Renal pelvis (tissue), 12 donors: ENCODE measurements at places on chromosomes 1 and 21.

DNA sequence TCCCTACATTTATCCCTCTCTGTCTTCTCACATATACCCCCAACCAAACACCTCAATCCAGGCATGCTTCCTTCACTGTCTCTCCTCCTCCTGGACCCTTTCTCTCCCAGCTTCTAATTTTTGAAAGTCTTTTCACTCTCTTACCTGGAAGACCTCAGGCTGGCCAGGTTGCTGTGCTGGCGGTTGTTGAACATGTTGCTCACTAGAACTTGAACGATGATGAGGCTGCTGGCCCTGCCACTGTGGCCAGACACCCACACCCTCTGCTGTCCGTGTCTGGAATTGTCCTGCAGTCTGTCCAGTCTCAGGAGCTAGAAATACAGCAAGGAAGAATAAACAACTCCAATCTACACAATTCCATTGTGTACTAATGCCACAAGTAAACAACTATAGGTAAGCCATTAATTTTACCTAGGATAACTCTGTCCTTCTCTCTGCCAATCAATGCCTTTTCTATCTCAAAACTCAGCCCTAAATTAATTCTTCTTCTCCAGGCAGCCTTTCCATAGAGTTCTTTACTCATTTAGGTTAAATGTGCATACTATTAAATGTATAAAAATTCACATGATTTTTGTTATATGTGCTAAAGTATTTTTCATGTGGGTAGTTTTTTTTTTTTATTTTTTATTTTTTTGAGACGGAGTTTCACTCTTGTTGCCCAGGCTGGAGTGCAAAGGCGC, 5.1 kb upstream of the CTSK start:
- peak; percentile 41 for DNase-seq

DNA sequence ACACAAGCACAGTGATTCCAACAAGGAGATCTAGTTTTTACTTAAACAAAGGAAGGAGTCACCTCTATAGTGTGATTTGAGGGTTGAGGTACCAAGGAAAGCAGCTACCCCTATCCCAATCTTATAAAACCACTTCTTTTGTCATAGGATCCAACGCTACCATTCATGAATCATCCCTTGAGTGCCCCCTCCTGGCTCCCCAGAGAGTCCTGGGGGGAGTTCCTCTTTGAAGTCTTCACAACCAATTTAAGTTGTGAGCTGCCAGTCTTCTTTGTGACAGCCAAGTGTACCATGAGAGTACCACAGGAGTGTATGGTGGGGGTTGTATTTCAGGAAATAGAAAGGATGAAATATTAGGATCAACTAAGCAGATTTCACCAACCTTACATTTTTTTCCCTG, 39.1 kb upstream of the NHLH2 start:
- DNase-seq = no peak

GRCh38 chr1:228209657-228210056, 1.8 kb downstream of the OBSCN start:
- DNase-seq = no peak

DNA sequence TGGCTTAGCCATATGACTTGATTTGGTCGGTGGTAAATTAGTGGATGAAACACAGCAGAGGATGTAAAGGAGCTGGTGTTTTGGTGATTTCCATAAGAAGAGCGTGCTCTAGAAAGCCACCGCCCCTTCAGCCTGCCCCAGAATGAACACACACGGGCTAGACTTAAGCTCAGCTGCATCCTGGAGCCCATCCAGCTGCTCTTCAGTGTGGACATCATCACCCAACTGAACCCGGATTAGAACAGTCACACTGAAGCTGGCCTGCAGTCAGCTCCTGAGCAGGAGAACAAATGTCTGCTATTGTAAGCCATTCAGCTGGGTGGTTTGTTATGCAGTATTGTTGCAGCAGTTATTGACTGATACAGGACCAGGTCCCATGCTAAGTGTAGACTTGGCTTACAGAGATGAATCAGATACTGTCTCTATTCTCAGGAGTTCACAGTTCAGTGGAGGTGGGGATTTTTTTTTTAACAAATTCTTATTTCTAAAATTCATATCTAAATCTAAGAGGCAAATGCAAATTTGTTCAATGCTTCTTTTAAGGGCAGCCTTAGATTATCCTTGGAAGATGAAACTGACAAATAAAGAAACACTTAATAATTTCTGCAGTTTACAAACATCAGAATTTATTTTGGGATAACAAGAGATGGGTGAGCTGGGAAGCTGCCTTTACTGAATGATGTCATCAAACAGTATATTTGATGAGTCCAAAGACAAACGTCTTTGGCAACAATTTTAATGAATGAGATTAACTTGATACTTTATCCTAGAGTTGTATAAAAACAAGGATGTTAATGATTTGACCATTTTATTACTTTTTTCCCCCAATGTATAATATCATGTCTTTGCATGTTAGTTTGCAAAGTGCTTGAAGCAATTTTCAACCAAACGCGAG, 251.2 kb downstream of the TRABD2B start:
- DNase-seq = no peak

GRCh38 chr1:184945029-184945428, 29.3 kb downstream of the NIBAN1 start:
- DNase-seq = no peak

- no peak for DNase-seq
Observed at GRCh38 chr1:11569551-11569950, 84.7 kb downstream of the FBXO2 start.

GRCh38 chr1:19525607-19526545, 40.5 kb upstream of the CAPZB start:
- no peak for DNase-seq

DNA sequence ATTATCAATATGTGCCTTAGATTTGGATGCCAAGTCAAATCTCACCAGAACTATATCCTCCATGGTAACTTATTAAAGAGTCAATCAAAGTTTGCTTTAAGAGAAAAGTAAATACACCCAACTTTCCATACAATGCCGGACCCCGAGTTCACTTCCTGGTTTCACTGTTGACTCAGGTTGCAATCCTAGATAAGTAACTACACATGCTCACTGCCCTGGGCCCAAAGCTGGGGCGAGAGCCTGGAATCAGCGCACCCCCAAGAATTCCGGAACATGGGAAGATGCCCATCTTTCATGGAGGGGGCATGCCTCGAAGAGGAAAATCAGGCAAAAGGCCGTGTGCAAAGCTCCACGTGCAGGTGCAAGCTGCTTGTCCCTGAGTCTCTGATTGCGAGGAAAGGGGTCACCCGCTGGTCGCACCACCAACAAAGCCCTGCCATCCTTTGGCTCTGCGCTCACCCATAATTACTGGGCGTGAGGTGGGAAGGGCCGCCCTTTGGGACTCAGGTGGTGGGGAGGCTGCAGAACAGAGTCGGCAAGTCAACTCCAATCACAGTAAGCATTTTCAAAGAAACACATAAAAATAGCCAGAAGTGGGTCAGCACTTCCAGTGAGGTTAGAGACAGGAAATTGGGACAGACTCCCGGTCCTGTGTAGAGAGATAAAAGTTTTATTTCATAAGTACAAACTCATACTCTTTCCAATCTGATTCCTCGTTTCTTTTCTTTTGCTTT, 167.7 kb downstream of the TOMM20 start:
- no peak for DNase-seq

- DNase-seq = no peak
Observed at GRCh38 chr1:25482211-25482610, 51.5 kb downstream of the MACO1 start.

DNA sequence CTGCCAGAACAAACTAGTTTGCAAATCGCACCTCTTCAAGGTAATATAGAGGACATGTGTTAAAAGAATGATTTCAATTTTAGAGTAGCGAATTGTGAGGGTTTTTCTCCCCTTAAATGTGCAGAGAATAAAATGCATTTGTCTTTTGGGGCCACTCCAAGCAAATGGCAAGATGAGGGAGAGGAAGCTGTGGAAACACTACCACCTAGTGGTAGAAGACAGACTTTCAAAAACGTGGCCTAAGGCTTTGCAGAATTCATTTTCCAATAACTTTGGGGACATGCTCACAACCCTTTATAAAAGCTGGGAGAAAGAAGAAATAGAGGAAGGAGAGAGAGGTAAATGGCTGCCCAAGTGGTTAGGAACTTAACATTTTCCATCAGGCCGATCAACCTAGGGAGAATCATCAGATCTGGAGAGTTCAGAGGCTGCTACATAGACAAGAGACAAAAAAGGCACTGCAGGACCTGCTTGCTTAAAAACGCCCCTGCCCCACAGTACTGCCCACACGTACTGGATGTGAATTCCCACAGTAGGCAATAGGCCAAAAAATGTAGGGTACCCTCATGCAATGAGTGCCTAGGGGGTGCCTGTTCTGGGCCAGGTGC, 15.7 kb upstream of the RCAN1 start:
- DNase-seq = peak; percentile 54

DNA sequence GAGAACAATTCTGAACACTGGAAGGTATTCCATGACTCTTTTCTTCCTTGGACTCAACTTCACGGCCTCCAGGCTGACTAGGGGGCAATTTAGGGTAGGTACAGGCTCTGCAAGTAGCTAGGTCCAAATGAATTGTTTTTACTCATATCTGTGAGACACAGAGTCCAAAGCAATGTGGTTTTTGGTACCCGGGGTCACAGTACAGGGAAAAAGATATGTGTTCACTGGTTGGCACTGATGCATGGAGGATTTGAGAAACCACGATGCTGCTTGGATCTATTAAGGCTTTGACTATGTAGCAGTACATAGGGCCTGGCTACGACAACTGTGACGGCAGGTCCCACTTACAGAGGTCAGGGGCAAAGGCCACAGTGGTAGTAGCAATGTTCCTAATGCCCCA, 200.6 kb downstream of the DUSP10 start:
- no peak for DNase-seq

- DNase-seq = no peak
Observed at GRCh38 chr1:20593756-20594155, 4.9 kb downstream of the CDA start.

DNA sequence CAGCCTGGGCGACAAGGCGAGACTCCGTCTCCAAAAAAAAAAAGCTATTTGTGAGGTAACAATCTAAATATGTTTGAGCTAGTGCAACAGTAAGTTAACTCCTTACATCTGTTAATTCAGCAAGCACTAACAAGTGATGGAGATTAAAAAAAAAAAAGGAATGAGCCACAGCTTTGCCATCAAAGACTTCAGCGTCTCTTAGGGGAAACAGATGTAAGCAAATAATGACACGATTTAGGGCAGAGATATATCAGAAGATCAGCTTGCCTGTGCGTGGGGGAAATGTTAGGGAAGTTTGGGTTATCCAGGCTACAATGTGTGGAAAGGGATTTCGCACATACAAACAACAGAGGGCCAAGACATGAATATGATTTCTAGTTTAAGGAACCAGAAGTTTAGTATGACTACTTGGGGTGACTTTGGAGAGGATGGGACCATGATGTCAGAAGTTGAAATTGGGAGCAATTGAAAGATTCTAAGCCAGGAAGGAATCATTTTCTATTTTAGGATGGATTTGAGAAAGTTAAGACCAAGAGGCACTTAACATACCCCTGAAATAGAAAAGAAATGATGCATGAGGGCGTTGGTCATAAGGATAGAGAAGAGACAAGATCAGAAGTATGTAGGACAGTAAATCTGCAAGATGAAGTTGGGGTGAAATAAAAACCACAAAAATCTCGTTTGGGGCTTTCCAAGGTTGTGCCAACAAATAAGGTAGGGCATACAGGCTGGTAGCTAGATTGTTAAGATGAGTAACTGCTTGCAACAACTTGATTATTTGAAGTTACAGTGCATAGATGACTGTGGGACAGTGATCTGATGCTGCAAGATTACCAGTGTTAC, 2.4 kb upstream of the BRWD1 start:
- DNase-seq = no peak

DNA sequence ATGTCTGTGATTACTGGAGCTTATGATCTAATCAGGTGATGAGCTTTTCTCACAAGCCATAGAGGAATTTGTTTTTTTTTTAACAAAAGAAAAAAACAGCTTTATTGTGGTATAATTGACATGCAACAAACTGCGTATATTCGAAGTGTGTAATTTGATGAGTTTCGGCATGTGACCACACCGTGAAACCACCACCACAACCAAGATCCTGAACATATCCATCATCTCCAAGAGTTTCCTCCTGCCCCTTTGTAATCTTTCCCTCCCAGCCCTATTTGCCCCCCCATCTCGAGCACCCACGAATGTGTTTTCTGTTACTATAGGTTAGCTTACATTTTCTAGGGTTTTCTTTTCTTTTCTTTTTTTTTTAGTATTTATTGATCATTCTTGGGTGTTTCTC, 4.7 kb downstream of the PGBD2 start:
- no peak for DNase-seq

- no peak for DNase-seq
Observed at GRCh38 chr1:149903836-149904491, 4.6 kb downstream of the BOLA1 start.
